NCI-H1417 (cell line): ENCODE measurements at places on chromosomes 6 and 20.

- DNase-seq, result no peak
Observed at GRCh38 chr6:81455641-81456040, 296.8 kb downstream of the TENT5A start.

DNA sequence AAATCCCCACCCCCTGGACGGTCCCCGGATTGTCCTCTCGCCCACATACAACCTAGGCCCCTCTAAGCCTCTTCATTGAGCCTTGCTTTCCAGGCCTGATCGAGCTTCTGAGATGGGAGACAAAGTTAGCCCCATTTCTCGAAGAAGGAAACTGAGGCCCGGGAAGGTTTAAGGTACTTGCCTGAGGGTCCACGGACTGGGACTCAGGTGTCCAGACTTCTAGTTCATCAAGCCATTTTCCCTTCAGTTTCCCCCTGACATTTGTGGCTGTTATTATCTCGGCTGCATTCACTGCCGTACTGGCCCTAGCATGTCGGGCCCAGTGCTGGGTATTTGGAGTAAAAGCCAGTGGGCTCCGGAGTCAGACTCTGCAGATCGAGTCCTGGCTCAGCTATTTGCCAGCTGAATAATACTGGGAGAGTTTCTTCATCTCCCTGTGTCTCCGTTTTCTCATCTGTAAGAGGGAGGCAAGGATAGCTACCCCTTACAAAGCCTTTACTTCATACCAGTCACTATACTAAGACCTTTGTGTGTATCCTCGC lies 633 bp downstream of the RPRD1B start:
- DNase-seq, result no peak

DNA sequence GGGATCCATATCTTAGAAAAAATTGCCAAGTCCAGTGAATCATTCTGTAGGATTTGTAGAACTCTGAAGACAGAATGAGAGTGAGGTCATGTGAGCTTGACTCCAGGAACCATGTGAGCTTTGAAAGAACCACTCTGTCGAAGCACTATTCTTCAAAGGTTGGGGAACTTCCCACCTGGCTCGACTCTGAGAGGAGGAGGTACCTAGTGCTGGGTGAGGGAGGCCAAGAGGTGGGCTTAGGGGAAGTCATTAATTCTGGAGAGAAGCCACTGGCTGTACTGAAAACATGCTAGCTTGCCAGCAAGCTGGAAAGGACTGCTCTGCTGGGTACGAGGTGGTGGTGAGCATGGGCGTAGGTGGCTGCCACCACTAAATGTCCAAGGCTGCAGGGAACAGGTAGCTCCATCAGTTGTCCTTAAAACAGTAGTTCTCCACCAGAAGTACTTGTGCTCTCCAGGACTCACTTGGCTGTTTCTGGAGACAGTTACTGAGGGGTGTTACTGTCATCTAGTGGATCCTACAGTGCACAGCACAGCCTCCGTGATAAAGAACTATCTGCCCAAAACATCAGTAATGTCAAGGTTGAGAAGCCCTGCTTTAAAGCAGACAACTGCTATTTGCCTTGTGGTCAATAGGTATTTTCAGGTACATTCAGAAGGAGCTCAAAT lies 34.7 kb upstream of the SYNJ2 start:
- peak; percentile 48 for DNase-seq

GRCh38 chr20:59765599-59766177 lies 161.3 kb downstream of the PHACTR3 start:
- DNase-seq, result no peak

GRCh38 chr6:118712969-118713368 lies 61.6 kb upstream of the CEP85L start:
- DNase-seq, result no peak

- no peak for DNase-seq
Observed at GRCh38 chr20:25476106-25477013, 68.9 kb downstream of the GINS1 start.

DNA sequence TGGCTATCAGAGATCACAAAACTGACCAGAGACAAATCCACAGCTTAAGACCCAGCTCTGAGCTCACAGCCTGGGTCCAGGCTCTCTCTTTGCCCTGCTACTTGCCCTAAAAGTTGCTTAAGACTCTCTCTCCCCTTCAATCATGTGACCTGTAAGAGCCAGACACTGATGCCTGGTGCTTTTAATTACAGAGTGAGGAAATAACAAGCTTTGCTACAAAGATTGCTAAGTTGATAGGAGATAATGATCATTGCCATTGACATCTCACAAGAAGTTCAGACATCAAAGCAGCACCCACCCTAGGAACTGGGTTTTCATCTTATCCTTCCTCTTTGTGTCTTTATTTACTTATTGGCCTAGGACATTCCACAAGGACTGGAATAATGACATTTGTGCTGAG lies 125.9 kb upstream of the CD93 start:
- peak; percentile 64 for DNase-seq

DNA sequence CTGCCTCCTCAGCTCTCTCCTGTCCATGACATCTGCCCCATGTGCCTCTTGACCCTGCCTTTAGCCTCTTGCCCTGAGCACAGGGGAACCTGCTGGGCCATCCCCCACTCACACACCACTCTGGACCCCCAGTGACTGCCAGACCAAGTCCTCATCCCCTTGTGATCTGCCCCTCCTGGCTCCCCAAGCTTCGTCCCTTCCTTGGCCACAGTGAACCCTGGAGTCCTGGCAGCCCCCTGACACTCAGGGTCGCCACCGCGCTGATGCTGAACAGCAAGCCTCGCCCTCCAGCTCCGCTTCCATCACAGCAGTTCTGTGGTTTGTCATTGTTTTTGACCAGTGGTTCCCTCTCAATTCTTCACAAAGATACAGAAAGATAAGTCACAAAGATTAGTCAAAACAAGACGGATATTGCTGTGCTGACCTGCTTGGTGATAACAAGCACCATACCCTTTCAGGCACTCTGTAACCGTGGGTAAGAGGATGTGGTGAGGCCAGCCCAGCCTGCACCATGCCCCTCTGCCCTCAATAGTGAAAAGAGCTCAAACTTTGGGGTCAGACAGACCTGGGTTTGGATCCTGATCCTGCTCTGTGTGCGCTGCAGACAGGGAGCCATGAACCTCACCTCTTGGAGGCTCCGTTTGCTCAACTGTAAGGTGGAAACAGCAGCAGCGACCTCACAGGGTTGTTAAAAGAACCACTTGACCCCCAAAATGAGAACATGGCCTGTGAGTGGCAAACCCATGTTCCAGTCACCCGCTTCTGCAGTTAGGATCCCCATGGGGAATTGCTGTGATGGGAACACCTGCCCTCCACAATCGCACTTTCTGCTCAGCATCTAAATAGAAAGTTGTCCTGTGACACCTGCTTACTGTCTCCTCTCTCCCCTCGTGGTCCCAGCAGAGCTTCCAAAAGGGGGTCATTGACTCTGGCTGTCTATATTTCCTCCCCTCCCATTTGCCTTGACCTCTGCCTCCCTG lies 114.5 kb downstream of the TOX2 start:
- no peak for DNase-seq

DNA sequence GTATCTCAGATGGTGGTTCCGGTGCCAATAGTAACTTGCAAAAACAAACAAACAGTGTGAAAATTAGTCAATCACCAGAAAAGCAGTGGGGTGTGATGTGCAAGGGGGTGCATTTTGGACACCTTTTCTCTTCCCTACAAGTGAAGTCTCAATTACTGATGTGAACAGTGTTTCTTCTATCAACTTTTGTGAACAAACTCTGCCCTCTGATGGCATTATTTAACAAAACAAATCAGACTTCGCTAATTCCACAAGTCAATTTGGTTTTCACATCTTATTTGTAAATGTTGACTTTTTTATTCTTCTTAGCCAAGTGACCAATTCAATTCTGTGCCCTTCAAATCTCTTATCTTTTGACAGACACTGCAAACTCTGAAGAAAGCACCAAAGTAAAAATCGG lies 212.2 kb downstream of the UST start:
- no peak for DNase-seq

- DNase-seq, result no peak
Observed at GRCh38 chr6:29005183-29005885, at the start of gene ZNF311. Gene ZNF311, minus strand, starts transcription at chr6:29005315. Its CDS starts 1,361 bp downstream, at chr6:29003954.

DNA sequence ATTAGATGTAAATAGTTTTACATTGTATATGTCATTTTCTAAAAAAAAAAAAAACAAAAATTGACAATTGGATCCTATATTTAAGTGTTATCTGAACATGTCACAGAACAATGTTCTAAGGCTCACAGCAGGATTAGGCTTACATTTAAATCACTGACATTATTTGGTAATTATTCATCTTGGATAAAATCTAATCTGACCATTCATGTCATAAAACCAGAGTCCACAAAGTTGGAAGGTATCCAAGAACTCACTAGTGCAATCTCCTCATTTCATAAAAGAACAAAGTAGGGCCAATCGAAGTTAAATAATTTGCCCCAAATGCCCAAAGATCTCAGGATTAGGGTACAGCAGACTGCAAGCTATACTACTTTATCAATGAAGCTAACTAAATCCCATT lies 73.0 kb downstream of the PDSS2 start:
- DNase-seq, result peak; percentile 6

GRCh38 chr6:43095939-43096338 lies 19.8 kb downstream of the PTK7 start:
- no peak for DNase-seq

DNA sequence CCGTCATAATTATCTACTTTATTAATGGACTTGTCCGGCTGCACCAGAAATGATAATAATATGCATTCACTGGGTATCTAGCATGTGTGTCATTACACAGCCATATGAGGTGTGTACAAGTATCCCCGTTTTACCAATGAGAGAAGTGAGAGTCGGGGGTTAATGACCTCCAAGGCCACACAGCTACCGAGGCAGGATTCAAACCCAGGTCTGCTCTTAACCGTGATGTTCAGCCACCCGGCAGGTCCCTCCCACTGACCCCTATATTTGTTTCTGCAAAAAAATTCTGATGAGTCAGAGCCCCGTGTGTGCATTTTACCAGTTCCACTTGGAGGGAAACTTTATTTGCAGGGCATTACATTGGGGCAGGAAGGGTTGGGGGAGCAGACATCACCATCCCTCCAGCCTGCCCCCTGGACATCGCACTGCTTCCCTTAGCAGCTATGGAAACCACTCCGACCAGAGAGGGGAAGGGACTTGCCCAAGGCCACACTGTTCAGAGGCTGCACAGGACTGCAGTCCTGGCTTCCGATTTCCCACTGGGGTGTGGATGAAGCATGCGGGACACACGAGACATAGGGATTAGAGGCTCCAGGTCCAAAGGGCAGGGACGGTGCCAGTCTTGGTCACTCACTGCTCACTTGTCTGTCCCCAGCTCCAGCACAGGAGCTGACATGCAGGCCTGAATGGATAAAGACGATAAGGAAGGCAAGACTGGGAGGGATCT lies 10.1 kb upstream of the SRC start:
- DNase-seq, result no peak

GRCh38 chr20:46708172-46708860 lies 1.1 kb upstream of the SLC2A10 start:
- DNase-seq, result no peak

- peak; percentile 67 for DNase-seq
Observed at GRCh38 chr20:57708694-57709673, 831 bp downstream of the PMEPA1 start.

GRCh38 chr6:14187406-14187805 lies 69.8 kb downstream of the CD83 start:
- no peak for DNase-seq

DNA sequence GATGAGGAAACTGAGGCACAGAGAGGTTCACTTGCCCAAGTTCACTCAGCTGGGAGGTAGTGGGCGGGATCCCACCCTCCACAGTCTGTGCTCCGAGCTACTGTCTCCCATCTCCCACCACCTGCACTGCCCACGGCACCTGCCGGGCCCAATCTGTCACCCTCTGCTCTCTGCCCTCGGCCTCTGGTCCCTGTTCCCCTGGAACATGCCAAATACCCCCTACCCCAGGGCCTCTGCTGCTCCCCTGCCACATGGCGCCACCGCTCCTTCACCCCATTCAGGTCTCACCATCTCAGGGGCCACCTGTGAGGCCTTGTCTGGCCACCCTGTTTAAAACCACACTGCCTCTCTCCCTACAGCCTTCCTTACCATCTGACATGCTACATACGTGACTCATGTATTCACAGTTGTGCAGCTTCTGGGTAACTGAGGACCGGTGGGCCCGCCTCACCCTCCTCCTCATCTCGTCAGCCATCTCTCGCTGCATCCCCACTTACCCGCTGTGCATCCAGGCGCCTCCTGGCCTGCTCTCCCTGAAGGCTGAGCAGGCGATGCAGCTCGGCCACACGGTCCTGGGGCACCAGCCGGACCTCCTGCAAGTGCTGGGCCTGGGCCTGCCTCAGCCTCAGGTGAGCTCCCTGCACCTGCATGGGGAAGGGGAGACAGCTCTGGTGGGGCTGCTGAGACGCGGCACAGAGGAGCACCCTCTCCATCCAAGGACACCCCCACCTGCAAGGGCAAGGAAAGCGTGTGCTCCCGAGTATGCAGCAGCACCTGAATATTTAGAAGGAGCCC lies 50.6 kb downstream of the GINS1 start:
- no peak for DNase-seq

- DNase-seq, result no peak
Observed at GRCh38 chr6:101824551-101825345, 431.2 kb downstream of the GRIK2 start.

GRCh38 chr20:5621305-5621704 lies 128.9 kb upstream of the SHLD1 start:
- DNase-seq, result peak; percentile 45

DNA sequence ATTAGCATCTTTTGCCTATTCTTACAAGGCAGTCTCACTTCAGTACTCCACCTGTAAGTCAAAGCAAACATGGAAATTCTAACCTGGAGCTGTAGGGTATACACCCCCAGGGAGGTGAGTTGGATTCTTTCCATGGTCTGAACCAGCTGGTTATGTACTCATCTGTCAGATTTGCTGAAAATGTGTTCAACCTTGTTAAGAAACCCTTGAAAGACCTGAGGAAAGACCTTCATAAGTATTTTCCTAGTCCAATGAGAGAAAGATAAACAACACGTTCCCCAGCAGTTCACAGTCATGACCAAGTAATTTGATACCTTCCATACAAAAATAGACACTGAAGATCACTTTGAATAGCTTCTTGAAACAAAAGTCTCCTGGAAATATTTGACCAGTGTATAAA lies 42.5 kb downstream of the ID4 start:
- peak; percentile 78 for DNase-seq

GRCh38 chr6:74939151-74939708 lies 266.6 kb downstream of the COL12A1 start:
- DNase-seq, result peak; percentile 5

DNA sequence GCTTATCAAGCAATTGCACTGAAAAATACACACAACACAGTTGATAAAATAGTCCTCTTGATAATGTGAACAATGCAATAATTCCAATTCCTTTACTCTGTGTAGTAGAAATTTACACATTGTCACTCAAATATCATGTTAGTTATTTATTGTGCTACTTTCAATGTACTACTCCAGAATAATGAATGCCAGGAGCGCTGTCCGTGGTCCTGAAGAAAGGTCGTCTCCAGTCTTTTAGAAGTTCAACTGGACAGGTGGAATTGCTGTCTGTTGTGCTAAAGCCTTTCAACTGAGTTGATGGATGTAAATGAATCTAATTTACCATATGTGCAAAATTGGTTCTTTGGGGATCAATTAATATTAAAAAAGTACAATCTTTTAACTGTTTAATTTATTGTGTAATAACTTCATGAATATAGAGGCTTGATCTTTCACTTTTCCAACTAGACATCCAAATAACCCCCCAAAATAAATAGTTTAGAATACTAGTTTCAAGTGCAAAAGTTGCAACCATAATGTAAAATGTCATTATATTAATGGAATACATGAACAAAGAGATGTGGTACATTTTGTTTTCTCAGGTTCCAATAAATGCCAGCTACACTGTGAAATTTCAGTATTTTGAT lies 3.2 kb downstream of the GRIK2 start:
- peak; percentile 8 for DNase-seq
